ENCODE measurements at places on chromosomes 3 and 15.

GRCh38 chr15:63457379-63457778 is 47.0 kb upstream of the USP3 start:
- peak; percentile 37 for DNase-seq

GRCh38 chr15:60137711-60138396 is 133.7 kb downstream of the FOXB1 start:
- DNase-seq: no peak

- no peak for DNase-seq
These were observed 389.4 kb upstream of the RBMS3 start for GRCh38 chr3:28891485-28891884.

DNA sequence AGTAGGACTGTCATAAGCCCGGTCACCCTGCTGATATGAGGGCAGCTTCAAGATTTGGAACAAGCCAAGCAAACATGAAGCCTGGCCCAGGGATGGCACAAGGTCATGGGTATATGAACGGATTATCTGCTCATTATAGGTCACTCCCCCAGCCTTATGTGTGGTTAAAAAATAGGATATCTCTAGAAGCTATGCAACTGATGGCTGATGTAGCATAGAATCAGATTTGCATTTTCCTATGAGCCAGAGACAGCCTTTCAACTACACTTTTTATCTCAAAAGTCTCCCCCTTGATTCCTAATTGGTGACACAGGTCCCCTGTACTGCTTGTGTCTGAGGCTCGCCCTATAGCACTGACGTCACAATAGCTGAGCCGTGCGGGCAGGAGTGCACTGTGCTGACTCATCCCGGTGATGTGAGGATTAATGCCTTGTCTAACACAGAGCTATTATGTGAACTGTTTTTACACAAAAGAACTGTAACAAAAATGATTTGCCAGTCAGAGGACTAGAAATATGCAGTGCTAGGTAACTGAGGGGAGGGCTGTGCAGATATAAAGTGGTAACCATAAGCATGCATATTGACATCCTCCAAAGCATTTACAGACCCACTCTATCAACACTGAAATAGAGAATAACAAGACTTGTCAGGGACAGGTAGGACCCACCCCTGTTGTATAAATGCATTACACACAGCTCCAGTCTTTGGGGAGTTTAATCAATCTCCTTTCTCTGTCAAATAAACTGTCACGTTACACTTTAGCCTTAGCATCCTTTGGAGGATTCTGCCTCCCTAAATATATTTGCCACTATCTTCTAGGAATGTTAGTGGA is 204.9 kb downstream of the TIGIT start:
- peak; percentile 78 for DNase-seq

- peak; percentile 19 for DNase-seq
These were observed 47.2 kb upstream of the TEX55 start for GRCh38 chr3:119098619-119099222.

- no peak for DNase-seq
These were observed 98.3 kb downstream of the ANO10 start for GRCh38 chr3:43523454-43524053.

GRCh38 chr3:43455233-43455632 is 166.6 kb downstream of the ANO10 start:
- no peak for DNase-seq

DNA sequence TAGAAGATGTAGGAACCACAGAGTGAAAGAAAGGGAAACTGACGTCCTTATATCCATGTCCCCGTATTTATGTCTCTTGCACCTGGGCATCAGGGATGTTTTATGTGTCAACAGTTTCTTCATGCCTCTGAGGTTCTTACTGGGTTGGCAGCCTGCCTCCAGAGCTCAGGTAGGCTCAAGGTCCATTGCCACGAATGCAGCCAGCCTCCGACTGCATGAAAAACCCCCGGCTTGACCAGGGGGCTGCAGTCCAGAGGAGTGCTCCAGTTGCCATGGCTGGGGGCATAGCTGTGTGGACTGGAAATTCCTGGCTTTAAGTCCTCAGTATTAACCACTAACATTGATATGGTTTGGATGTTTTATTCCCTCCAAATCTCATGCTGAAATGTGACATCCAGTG is 2.8 kb upstream of the CSPG5 start:
- no peak for DNase-seq

GRCh38 chr15:35991386-35991785 is 445.4 kb upstream of the DPH6 start:
- no peak for DNase-seq

DNA sequence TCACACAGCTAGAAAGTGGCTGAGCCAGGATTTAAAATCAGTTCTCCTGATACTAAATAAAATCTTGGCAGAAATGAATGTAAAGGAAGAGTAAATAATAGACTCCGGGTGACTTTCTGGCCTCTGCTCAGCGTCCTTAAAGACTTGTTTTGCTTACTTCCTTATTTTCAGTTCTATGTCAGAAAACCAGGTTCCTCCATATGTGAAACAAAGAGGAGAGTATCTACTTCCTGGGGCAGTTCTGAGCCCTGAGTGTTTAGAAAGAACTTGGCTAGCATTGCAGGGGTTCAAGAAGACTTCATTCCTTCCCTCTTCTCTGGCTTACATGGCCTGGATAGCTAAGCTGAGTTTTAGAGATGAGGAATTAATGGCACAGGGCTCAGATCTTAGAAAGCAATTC is 222.8 kb upstream of the TLE3 start:
- DNase-seq: no peak

DNA sequence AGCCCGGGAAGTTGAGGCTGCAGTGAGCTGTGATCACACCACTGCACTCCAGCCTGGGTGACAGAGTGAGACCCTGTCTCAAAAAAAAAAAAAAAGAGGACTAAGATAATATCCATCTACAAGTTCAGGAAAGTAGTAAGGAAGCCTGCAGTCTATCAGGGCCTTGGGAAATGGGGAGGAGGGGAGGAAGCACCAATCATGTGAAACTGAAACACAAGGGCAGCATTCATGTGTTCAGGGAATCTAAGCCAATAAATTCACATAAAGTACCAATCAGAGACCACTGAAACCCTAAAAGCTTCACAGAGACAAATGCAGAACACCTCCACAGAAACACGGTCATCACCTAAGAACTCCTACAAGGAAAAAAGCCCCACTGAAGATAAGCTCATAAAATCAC is 22.9 kb upstream of the HHATL start:
- no peak for DNase-seq

DNA sequence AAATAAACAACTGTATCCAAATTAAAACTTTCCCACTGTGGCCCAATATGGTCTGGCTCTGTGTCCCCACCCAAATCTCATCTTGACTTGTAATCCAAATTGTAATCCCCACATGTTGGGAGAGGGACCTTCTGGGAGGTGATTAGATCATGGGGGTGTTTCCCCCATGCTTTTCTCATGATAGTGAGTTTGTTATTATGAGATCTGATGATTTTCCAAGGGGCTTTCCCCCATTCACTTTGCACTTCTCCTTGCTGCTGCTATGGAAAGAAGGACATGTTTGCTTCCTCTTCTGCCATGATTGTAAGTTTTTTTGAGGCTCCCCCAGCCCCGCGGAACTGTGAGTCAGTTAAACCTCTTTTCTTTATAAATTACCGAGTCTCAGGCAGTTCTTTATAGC is 55.0 kb downstream of the MINDY4B start:
- no peak for DNase-seq

DNA sequence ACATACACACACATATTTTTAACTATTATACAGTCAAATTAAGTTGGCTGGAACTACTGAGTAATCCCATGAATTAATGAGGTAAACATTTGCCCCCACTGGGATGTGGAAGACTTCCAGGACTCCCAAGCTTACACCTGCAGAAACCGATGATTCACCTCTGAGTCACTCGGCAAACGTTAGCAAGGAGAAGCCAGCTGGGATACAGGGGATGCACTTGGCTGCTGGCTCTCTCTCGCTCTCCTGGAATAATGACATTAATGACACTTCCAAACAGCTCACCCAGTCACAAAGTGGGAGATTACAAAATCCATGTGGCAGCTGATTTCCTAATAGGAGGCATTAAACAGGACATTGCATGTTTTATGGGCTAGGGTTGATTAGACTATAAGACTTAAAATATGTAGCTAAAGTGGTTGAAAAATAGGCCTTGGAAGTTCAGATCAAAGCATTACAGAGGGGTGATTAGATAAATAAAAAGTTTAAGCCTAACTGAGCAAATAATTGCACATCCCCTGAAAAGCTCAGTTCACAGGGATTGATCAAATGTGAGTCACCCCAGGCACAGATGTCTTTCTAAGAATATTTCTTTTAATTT is 500.9 kb downstream of the SOX2 start:
- DNase-seq: peak; percentile 99

GRCh38 chr15:100116416-100117190 is 225.2 kb downstream of the ADAMTS17 start:
- no peak for DNase-seq

DNA sequence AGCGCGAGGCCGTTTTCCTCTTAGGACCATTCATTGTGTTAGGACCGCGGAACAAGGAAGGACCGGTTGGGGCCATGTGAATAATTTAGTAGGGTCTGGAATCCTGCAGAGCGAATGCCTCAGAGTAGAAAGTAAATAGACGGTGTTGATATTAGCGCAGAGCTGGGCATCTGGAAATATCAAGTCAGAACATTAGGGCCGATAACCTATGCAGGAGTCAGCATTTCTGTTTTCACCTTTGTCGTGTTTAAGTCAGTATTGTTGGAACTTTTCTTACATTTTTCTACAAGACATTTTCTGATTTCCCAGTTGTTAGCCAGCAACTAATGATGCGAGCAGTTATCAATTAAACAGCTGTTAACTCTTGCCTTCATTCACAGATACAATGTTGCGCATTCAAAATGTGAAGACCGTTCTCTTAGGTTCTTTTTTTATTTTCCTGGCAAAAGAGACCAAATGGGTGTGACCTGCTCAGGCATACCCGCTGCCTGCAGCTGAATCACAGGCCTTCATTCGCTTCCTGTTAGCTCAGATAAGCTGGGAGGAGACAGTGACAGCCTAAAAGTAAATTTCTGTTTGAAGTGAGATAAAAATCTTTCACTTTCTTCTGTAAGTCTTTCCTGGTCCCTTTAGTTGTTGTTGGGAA is 966 bp upstream of the PKM start:
- DNase-seq: peak; percentile 90

- no peak for DNase-seq
These were observed 23.1 kb upstream of the LEKR1 start for GRCh38 chr3:156802821-156803606.

DNA sequence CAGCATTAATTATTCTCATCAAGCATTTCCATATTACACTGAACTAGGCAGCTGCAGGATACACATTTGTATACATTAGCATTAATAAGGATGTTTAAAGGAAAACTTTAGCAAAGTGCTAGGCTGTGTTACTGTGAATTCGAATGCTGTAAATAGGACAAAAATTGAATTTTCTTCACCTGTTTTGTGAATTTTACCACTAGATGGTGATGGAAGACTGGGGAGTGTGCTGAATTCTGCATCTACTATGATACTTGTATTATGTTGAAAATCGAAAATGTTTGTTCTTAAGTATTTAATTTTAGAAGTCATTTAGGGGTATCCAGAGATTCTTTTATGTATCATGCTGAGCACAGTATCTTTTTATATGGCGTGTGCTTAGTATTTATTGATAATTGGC is 12.3 kb upstream of the P2RY14 start:
- peak; percentile 4 for DNase-seq

- DNase-seq: no peak
These were observed 32.8 kb downstream of the TMEM212 start for GRCh38 chr3:171875923-171876412.

DNA sequence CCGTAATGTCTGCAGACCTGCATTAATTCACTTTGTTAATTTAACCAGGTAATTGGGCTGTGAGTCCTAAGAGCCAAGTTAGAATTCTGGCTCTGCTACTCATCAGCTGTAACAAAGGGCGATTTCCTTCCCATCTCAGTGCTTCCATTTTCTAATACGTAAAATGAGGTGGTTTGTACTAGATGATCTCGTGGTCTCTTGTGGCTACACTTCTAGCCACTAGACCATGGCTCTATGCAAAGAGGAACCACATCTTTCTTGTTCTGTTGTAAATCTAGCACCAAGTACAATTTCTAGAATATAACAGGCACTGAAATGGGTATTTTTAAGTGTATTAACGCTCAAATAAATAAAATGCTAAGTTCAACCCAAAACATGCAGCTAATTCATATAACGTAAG is 174.4 kb upstream of the THBS1 start:
- DNase-seq: no peak

DNA sequence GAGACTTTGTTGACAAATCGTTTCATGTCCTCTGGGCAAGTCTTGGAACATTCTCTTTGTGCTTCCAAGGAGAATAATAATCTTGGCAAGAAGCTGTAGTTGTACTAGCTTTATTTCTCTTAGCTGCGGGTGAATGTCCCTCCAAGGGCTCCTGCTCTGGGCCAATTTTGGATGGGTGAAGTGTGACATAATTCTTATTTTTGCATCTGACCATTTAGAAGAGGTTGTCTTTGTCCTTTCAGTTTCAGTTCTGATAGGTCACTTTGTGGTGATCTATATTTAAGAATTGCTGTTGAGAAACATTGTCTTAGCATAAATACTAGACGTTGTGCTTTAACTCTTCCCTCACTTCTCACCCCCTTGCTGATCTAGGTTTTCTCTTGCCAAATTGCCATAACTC is 164.8 kb upstream of the RORA start:
- DNase-seq: no peak

DNA sequence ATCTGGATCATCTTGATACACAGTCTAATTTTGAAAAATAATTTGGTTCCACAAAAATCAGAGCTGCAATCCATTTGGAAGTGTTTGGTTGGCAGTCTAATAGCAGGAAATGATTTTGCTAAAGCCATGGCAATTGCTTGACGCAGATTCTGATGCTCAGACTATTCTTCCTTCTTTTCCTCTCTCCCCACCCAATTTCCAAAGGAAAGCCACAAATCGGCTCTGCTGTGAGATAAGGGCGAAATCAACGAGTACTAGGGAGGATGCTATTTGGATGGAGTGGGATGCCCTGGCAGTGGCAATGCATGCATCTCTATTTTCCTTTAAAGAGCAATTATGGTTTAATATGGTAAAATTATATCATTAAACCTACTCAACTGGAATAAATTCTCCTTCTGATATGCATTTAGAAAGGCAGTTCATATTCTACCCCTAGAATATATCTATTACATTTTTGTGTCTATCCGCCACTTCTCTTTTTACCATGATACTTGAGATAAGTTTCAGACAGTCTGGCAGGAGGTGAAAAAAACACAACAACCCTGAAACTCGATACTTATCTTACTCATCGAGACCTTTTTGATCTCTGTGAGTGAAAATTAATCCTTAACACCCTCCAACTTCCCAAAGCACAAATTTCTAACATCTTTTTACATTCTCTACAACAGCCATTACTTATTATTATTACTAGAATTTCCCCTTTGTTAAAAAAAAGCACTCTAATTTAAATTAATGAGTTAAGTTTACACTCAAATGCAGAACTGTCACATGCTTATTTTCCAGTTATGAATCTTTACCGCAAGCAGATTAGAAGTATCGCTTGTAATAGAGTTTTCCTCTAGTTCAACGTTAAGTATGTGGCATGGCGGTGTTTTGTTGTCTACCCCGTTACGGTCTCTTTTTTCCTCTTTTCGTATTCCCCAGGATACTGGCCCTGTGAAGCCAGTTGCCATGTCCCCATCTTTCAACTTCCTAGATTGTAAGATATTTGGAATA is 433.3 kb downstream of the FOXP1 start:
- peak; percentile 19 for DNase-seq

GRCh38 chr3:152244517-152244888 is 24.2 kb upstream of the MBNL1 start:
- no peak for DNase-seq

- peak; percentile 30 for DNase-seq
These were observed 201.6 kb upstream of the TMC3 start for GRCh38 chr15:81575436-81576123.

GRCh38 chr3:30655187-30655812 is 48.9 kb downstream of the TGFBR2 start:
- peak; percentile 31 for DNase-seq

GRCh38 chr3:141239511-141240281 is 8.1 kb downstream of the PXYLP1 start:
- DNase-seq: peak; percentile 93

All from NCI-H69 (cell line).